Metanephros (tissue), 2 donors: ENCODE measurements at places on chromosomes 1 and 21. TPM values are rescaled to one million over a fixed set of nuclear protein-coding genes. Genes with fewer than 3 reads are reported as not detected.

The CFHR4 gene
- not detected for total RNA-seq

The HFM1 gene
- 9.0 TPM for total RNA-seq

The IGSF3 gene
- 42.0 TPM for total RNA-seq

The SYCP1 gene
- not detected for total RNA-seq

The SPATA21 gene
- not detected for total RNA-seq

The LCE1B gene
- not detected for total RNA-seq

The GPR25 gene
- total RNA-seq = not detected

The RGS8 gene
- total RNA-seq = not detected

The FGR gene
- total RNA-seq = 10.9 TPM

The CASZ1 gene
- total RNA-seq = 33.7 TPM

The FMO3 gene
- total RNA-seq = 0.12 TPM

The C1orf87 gene
- 0.06 TPM for total RNA-seq

The PLA2G2F gene
- 0.18 TPM for total RNA-seq

The GBP1 gene
- total RNA-seq = 43.0 TPM

The CEP104 gene
- total RNA-seq = 38.6 TPM

The HJV gene
- 80.0 TPM for total RNA-seq

The FCMR gene
- 2.5 TPM for total RNA-seq

The C1orf56 gene
- total RNA-seq = 5.5 TPM

The MT1HL1 gene
- not detected for total RNA-seq

The CFAP107 gene
- total RNA-seq = 0.12 TPM

The SAMD13 gene
- total RNA-seq = 3.0 TPM

The ADAMTS1 gene
- total RNA-seq = 148 TPM

The SH3D21 gene
- 19.5 TPM for total RNA-seq

The WNT3A gene
- 0.06 TPM for total RNA-seq
